CD4-positive, alpha-beta memory T cell (primary cell): ENCODE measurements at places on chromosomes 12 and 14.

- peak; percentile 60 for DNase-seq
Observed at GRCh38 chr14:73771848-73772638, 57.9 kb upstream of the PNMA1 start.

GRCh38 chr14:76337635-76338545 is 38.0 kb upstream of the ESRRB start:
- DNase-seq, result no peak

DNA sequence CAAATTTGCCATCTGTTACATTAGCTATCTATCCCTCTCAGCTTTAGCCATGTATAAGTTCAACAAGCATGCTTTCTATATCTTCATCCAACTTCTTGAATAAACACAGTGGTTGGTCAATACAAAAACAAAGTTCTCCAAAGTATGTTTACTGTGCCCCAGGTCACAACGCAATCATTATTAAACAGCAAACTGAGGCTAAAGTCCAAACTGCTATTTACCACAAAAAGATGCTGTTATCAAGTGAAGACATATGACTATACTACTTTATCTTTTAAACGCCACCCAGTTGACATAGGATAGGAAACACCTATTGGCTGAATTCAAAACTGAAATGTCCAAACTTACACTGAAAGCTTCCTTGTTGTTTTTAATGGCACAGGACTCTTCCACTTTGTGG is 11.7 kb downstream of the ZCCHC8 start:
- no peak for DNase-seq

GRCh38 chr12:61521258-61521657 is 738.9 kb upstream of the USP15 start:
- no peak for DNase-seq

DNA sequence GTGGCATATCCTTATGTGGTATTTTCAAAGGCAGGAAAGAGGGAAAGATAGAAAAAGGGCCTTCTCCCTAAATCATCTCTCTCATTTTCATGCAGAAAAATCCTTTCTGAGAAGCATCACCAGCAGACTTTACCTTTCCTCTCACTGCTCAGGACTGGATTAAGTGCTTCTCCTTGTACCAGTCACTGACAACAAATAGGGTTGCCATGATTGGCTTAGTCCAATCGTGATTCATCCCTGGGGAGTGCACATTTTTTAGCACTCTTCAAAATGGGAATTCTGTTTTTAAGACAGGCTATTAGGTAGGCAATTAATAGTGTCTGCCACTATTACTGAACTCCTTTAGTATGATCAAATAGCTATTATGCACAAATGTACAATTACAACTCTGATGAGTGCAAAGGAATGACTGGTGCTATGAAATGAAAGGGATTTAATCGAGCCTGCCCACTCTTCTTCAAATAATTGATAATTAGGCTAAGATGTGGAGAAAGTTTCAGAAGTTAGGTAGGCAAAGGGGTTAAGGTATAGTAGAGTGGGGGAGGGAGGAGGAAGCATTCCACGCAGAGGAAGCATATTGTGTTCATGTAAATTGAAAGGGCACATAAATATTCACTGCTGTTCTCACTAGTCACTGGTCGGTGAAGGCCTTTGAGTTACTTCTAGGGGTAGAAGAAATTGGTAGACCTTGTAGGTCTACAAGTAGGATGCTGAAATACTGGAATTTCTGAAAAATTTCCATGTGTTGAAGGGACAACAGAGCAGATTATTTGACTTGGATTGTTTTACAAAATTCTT is 84.0 kb downstream of the MSRB3 start:
- DNase-seq, result no peak

GRCh38 chr14:96275177-96276112 is 19.4 kb downstream of the BDKRB1 start:
- DNase-seq, result peak; percentile 50

DNA sequence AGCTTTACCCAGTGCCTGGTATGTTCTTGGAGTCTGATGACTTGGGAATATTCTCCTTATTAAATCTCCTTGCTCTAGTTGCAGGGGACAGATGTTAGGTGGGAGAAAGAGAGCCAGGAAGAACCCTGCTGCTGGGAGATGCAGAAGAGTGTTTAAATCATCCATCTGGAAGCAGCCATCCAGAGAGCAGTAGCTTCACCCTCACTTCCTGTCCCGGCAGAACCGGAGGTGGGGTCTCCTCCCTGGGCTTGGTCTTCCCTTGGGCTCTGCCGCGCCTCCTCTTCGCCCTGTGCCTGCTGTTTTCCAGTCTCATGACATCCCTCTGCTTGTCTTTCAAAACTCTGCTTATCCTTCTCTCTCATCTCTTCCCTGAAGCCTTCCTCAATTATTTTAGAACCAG is 15.5 kb downstream of the B4GALNT3 start:
- no peak for DNase-seq

DNA sequence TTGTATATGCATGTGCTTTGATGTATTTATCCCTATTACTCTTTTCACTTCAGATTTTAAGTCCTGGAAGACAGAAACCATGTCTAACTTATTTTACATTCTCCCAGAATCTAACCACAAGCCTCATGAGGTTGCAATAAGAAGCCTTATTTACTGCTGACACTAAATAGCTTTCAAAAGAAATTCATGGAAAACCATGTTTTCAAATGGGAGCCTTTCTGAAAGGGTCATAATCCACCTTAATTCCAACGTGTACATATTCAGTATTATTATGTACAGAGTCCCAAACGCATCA is 34.4 kb downstream of the CORO1C start:
- no peak for DNase-seq

DNA sequence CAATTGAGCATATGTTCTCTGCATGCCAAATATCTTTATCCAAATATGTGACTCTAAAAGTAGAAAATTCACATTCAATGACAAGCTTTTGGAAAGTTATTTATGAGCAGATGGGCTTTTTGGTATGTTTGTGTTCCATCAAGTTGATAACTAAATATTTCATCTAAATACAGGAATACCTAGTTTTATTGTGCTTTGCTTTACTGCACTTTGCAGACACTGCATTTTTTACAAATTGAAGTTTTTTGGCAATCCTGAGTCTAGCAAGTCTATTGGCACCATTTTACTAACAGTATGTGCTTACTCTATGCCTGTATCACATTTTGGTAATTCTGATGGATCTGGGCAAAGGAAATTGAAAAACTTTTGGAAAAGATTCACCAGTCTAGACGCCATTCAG is 133.8 kb downstream of the ATXN7L3B start:
- no peak for DNase-seq

- DNase-seq, result no peak
Observed at GRCh38 chr12:127970491-127970890, 296.5 kb upstream of the TMEM132C start.

GRCh38 chr12:113299619-113300237 is 35.2 kb downstream of the SLC8B1 start:
- no peak for DNase-seq

DNA sequence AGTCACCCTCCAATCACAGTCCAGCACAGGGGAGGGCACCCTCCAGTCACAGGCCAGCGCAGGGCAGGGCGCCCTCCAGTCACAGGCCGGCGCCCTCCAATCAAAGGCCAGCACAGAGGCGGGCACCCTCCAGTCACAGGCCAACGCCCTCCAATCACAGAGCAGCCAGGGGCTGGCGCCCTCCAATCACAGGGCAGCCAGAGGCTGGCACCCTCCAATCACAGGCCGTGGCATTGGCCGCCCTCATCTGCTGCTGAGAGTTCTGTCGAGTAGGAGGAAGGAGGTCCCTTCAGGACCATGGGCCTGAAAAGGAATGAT is 26.6 kb downstream of the DDX51 start:
- DNase-seq, result no peak

GRCh38 chr14:51533160-51533559 is 118.5 kb upstream of the FRMD6 start:
- DNase-seq, result no peak

DNA sequence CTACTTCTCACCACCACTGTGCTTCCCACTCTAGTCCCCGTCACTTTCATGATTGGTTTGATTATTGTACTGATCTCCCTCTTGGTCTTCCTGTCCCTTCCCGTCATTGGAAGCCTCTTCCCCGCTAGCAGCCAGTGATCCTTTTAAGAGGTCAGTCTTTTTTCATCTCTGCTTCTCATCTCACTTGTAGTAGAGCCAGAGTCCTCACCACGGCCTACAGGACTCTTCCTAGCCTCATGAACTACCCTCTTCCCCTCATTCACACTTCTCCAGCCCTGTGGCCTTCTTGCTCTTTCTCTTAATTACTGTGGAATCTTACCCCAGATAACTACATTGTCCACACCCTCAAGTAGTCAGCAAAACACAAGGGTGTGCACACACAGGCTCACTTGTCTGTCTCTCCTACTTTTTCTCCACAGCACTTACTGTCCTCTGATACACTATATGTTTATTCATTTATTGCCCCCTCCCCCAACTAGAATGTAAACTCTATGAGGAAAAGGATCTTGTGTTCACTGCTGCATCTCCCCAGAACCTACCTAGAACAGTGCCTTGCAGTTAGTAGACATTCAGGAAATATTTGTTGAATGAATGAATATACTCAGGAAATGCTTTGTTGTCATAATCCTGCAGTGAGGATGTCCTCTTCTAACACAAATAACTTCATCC is 66.3 kb downstream of the CKB start:
- no peak for DNase-seq

- peak; percentile 17 for DNase-seq
Observed at GRCh38 chr14:96987086-96987474, 189.9 kb downstream of the VRK1 start.

- peak; percentile 93 for DNase-seq
Observed at GRCh38 chr12:118376089-118377020, at the start of gene SUDS3. Gene SUDS3, plus strand, starts transcription at chr12:118376555. Its CDS starts 137 bp downstream, at chr12:118376692.

DNA sequence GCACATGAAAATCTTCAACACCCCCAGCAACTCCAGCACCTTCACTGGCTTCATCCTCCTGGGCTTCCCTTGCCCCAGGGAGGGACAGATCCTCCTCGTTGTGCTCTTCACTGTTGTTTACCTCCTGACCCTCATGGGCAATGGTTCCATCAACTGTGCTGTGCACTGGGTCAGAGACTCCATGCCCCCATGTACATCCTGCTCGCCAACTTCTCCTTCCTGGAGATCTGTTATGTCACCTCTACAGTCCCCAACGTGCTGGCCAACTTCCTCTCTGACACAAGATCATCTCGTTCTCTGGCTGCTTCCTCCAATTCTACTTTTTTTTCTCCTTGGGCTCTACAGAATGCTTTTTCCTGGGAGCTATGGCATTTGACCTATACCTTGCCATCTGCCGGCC is 11.5 kb upstream of the OR11G2 start:
- no peak for DNase-seq

DNA sequence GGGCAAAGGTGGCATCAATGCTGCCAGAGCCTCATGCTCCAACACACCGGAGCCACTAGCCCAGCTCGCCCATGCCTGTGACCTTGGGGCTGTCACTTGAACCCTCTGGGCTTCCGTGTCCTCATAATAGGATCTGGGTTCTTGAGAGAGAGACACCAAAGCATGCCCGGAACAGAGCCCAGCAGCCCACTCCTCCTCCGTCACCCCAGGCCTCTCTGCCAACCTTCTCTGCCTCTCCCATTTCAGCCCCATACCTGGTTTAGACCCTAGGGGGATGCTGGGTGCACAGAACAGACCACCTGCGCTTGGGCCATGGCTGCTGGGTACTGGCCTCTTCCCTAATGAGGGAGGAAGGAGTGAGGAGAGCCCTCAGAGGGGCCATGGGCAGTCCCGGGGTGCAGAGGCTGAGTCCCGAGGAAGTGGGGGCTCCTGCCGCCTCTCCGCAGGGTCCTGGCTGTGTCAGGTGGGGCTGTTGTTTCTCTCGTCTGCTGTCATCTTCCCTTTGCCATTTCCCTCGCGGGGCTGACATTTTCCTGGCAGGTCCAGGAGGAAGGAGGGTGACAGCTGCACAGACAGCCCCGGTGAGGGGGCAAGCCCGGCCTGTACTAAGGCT is 172.4 kb upstream of the RTL1 start:
- no peak for DNase-seq

- no peak for DNase-seq
Observed at GRCh38 chr12:130948751-130949150, 5.0 kb upstream of the ADGRD1 start.

DNA sequence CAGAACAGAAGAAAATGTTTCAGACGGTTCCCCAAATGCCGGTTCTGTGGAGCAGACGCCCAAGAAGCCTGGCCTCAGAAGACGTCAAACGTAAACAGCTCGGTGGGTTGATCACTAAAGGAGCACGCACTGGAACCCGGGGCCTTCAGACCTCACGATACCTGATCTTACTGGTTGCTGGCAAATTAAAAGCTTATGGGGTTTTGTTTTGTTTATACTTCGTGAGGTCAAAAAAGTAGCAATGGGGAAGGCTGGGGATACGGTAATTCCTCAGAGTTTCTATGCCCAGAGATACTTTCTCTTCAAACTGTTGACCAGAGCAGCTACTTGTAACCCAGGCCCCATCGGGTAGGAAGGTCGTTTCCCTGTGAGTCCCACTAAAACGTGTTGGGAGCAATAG is 1.7 kb downstream of the CDKN1B start:
- no peak for DNase-seq

DNA sequence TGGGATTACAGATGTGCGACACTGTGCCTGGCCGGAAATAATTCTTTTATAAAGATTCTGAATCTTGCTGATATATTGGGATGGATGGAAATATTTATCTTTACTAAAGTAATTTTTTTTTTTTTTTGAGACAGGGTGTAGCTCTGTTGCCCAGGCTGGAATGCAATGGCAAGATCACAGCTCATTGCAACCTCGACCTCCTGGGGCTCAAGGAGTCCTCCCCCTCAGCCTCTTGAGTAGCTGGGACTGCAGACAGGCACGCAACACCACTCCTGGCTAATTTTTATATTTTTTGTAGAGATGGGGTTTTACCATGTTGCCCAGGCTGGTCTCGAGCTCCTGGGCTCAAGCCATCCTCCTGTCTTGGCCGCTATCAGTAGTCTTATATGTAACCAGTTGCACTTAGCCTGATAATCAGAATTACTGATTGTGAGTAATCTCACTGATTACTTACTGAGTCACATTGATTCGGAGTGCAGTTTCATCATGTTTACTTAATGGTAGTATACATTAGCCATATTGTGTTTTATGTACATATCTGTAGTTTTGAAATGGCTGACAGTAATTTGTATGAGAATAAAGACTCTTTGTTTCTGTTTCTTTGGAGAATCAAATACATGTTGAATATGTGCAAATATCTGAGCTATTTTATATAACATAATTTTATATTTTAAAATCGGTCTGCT is 50.4 kb upstream of the LRTM2 start:
- no peak for DNase-seq

DNA sequence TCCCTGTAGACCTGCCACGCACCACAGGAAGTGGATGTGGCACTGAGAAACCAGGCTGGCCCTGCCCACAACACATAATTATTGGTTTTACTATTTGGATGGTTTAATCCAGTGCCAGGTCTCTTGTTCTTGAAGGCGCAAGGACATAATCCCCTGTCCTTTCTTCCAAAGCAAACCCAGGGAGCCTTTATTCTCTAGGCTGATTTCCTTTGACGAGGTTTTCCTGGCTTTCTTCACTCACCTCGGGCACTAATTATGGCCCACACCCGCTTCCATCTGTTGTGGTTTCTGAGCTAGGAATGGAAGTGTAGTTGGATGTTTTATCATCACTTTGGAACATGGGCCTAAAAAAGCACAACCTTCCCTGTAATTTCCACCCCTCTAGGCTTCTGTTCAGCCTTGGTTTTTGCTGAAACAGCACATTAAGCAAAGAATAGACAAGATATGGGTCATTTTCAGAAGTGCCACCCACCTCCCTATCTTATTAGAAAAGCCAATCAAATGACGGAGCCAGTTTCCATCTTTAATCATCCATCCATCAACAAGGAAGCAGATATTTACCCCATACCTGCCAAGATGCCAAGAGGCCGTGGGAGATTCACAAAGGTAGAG is 73.9 kb downstream of the PPP1R36 start:
- DNase-seq, result no peak
